Endothelial cell of umbilical vein (primary cell): ENCODE measurements at places on chromosomes 2 and 18. TPM values are rescaled to one million over a fixed set of nuclear protein-coding genes. Genes with fewer than 3 reads are reported as not detected.

LINC00305 gene
- not detected in 2 replicates for polyA plus RNA-seq

GPD2 gene
- 5.2 and 6.6 TPM in 2 replicates for polyA plus RNA-seq

KLF11 gene
- polyA plus RNA-seq = 10.2 and 10.5 TPM in 2 replicates

DNA sequence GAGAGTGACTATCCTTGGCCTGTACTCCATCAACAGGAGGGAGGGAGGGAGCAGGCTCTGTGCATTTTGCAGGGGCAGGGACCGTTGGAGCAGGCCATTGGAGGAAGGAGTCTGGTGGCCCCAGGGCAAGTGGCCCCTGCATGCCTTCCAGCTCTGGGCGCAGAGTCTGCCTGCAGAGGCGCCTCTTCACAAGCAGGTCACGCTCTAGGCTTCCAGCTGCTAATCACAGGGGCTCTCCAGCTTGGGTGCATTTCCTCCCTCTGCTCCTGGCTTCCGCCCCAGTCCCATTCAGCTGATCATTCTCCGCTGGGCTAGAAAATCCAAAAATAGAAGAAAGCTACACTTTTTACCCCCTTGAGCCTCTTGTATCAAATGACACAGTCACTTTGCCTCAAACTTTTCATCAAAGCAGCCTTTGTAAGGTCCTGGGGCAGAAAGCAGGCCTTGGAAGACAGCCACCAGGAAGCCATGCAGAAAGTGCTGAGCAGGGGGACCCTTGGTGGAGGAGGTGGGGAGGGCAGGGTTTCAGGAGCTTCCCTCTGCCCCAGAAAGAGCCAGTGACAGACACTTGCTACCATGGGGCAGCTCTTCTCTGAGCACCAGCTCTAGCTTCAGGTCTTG, 11.3 kb downstream of the TMEM247 start:
- H3K27ac ChIP-seq = no peak overlapping the region
- no peak overlapping the region for H3K4me3 ChIP-seq
- no peaks in the 10 kb centered on the region for H3K27me3 ChIP-seq
- no peaks in the 10 kb centered on the region for H3K36me3 ChIP-seq

- no peaks in the 10 kb centered on the region for H3K36me3 ChIP-seq
- peaks cover 10% of the 10 kb centered on the region for H3K27me3 ChIP-seq
- H3K27ac ChIP-seq = peak overlapping the region; percentile 14
These were observed 871 bp upstream of the ALS2 start for GRCh38 chr2:201781557-201782051.

DNA sequence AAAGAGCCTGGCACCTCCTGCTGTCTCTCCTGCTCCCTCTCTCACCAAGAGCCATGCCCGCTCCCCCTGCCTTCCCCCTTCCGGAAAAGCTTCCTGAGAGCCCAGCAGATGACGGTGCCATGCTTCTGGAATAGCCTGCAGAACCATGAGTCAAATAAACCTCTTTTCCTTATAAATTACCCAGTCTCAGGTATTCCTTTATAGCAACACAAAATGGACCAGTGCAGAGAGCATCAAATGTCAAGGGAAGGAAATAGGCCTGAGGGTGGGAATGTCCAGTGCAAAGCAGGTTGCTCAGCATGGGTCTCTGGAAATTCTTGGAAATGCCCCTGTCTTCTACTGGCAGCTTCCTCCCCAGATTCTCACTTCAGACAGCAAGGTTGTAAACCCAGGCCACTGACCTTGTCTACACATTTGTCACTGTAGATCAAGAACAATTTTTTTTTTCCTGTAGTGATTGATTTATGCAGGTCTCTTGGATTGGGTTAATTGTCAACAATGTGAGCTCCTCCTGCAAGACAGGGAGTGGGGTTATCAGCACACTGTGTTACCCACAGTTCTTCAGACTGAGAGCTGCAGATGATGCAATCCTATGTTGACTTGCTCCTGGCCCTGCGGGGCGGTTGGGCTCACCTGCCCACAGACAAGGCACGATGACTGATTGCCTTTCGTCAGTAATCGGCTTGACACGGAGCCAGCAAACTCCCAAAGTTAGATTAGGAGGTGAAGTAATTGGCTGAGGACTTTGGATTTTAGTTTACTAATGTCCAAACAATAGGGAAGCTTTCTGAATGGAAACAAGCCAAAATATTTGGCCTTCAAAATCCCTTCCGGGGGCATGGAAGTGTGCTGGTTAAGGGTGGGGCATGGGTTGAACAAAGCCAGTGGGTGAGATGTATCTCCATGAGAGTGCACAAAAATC, 5.4 kb upstream of the BOD1L2 start:
- H3K36me3 ChIP-seq = no peaks in the 10 kb centered on the region
- no peaks in the 10 kb centered on the region for H3K27me3 ChIP-seq
- no peak for DNase-seq
- H3K4me1 ChIP-seq = no peaks in the 10 kb centered on the region
- H3K4me3 ChIP-seq = no peak overlapping the region

DNA sequence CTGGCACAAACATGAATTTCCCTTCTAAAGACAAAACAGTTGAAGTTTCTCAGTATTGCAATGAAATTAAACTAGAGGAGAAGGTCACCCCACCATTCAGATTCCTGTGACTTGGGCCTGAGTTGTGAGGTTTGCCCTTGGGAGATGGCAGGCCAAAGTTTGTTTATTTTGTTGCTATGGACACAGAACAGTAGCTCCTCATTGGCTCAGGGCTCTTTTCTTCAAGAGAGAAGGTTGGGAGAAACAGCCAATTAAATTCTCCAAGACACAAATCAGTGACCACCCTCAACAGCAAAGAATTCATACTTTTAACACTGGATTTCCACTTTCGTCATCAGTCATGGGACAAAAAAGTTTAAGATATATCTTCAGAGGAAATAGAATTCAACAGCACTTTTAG, at the start of gene FLACC1:
Gene FLACC1, minus strand, starts transcription at position 125 of the 400 bp plus-strand sequence. CDS start 5,941 bp downstream, outside the sequence.
- H3K27ac ChIP-seq = no peak within 1 kb of the TSS
- H3K4me1 ChIP-seq = no peaks in the 10 kb centered on the region
- no peaks in the 10 kb centered on the region for H3K27me3 ChIP-seq
- DNase-seq = peak; percentile 24
- no peaks in the 10 kb centered on the region for H3K36me3 ChIP-seq
- H3K4me3 ChIP-seq = no peak within 1 kb of the TSS

- no peaks in the 10 kb centered on the region for H3K36me3 ChIP-seq
- DNase-seq = peak; percentile 48
- no peaks in the 10 kb centered on the region for H3K27me3 ChIP-seq
- H3K4me1 ChIP-seq = no peaks in the 10 kb centered on the region
- H3K4me3 ChIP-seq = no peak overlapping the region
These were observed 155.9 kb downstream of the ESCO1 start for GRCh38 chr18:21444465-21445212.

- no peak overlapping the region for H3K27ac ChIP-seq
- no peaks in the 10 kb centered on the region for H3K4me1 ChIP-seq
- H3K27me3 ChIP-seq = peaks cover 31% of the 10 kb centered on the region
- H3K4me3 ChIP-seq = no peak overlapping the region
- no peak for DNase-seq
- no peaks in the 10 kb centered on the region for H3K36me3 ChIP-seq
These were observed 404.8 kb downstream of the CDH2 start for GRCh38 chr18:27772081-27772480.

GRCh38 chr2:41910126-41910525, 137.7 kb upstream of the PKDCC start:
- peaks cover 8% of the 10 kb centered on the region for H3K27me3 ChIP-seq
- H3K4me3 ChIP-seq = no peak overlapping the region
- H3K4me1 ChIP-seq = peaks cover 8% of the 10 kb centered on the region
- no peaks in the 10 kb centered on the region for H3K36me3 ChIP-seq

DNA sequence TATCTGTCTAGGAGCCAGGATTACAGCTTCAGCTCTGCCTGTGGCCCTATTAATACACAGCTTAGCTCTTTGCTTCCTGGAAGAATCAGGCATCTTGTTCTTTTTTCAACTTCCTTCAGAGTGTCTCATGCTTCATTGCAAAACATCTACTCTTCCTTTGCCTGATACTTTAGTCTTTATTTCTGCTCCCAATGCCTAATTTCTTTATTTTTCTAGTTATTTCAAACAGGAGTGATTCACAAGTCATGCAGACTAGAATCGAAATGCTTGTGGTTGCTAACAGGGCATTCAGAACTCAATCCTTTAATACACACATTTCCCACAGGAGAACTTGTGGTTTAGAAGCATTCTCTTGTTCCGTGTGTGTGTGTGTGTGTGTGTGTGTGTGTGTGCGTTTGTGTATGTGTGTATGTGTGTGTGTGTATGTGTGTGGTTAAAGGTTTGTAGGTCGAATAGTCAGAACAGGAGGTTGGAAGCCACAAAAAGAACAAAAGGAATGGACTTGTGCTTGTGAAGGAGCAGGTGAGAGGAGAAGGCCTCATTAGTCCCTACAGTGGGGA, 28.3 kb upstream of the INSIG2 start:
- H3K4me3 ChIP-seq = no peak overlapping the region
- peaks cover 3% of the 10 kb centered on the region for H3K27me3 ChIP-seq
- no peaks in the 10 kb centered on the region for H3K4me1 ChIP-seq

- no peak for DNase-seq
- no peaks in the 10 kb centered on the region for H3K4me1 ChIP-seq
- no peak overlapping the region for H3K4me3 ChIP-seq
- no peaks in the 10 kb centered on the region for H3K27me3 ChIP-seq
- no peak overlapping the region for H3K27ac ChIP-seq
These were observed 110.6 kb downstream of the CLIP4 start for GRCh38 chr2:29225814-29226213.

DNA sequence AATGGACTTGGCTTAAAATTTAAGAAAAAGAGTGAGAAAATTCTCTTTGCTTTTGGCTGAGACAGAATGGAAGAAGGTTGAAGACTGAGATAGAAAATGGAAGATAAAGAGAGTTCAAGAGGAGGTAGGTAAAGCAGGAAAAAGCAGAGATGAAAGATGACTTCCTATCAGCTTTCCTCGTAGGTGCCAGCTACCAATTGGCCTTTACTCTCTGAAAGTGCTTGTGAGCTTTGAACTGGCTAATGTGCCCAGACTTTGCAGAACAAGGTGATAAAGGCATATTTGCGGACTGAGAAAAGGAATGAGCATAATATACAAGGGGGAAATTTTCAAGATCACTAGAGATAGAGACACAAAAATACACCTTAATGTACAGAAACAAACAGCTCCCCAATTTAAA, 54.7 kb upstream of the UBE2E3 start:
- H3K36me3 ChIP-seq = no peaks in the 10 kb centered on the region
- no peak for DNase-seq
- no peak overlapping the region for H3K27ac ChIP-seq
- no peaks in the 10 kb centered on the region for H3K4me1 ChIP-seq
